Fibroblast of skin of abdomen (primary cell): ENCODE measurements at places on chromosomes 11 and 22.

DNA sequence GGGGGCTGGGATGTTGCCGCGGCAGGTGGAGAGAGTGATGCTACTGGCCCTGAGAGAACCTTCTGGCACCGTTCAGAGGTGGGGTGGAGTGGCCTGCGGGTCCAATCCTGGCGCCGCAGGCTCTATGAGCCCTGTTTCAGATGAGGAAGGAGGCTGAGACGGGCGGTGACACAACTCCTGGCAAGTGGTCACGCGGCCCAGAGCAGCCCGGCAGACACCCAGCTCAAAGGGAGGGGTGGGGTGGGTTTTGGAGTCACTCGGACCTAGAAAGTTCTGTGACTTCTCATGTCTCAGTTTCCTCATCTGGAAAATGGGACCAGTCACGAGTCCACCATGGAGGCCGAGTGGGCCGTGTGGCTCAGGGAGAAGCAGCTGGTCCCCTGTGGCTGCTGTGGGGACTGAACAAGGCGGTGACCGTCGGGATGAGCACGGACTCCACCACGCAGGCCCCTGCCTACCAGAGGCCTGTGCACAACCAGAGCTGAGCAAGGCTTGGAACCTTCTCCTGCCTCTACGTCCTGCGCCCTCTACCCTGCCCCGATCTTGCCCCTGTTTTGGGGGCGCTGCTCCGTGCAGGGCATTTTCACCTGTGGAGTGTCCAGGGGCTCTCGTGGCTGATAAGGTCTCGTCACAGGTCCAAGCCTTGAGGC lies 3.7 kb downstream of the TSPO start:
- DNase-seq: no peak

GRCh38 chr11:20129665-20130064 lies 30.6 kb downstream of the DBX1 start:
- DNase-seq: no peak

DNA sequence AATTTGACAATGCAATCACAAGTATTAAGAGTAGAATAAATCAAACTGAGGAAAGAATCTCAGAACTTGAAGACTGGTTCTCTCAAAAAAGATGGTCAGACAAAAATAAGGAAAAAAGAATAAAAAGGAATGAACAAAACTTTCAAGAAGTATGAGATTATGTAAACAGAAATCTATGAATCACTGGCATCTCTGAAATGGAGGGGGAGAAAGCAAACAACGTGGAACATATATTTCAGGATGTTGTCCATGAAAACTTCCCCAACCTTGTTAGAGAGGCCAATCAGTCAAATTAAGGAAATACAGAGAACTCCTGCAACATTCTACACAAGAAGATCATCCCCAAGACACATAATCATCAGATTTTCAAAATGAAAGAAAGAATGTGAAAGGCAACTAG lies 235.7 kb downstream of the SBF2 start:
- no peak for DNase-seq

- DNase-seq: no peak
These were observed 26.1 kb upstream of the IGSF9B start for GRCh38 chr11:133982876-133983275.

DNA sequence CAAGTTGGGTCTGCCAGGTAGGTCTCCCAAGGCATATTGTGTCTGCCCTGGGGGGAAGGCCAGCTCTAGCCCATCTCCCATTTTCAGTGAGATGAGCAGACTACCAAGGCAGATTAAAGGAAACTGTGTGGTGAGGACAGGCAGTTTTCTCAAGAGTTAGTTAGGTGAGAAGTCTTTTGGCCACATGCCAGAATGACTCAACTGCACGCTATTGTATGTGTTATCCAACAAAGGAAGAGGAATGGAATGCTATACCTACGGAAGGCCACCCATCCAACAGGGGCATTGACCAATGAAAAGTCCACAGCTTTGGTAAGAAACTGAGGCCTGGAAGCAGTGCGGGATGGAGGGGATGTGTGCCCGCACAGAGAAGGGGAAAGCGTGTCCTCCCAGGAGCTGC lies 941.7 kb downstream of the NTM start:
- peak; percentile 77 for DNase-seq

- no peak for DNase-seq
These were observed 1.2 kb downstream of the GRK2 start for GRCh38 chr11:67267188-67268080.

- DNase-seq: no peak
These were observed 15.7 kb upstream of the NAV2 start for GRCh38 chr11:19696904-19697303.

DNA sequence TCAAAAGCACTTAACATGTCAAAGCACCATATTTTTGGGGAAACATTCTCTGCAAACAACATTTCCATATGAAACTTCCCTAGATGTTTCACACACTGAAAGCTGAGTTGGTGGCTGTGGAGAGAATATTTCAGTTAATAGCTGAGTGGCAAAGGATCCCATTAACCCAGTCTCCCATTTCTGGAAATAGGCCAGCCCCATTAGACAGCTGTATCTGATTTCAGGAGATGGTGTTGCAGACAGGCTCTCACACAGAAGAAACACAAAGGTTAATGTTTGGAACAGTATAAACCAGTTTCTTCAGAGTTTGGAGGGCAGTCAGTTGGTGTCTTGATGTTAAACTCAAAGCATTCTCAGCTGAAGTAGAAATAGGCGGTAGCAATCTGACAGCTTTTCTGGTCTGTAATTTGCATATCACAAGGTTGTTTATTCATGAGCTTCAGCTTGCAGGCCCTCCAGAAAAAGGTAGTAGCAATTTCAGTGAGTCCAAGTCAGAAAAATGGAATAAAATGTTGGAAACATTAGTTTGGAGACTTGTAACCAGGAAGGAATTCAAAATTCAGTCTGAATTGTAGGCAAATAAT lies 15.5 kb upstream of the ZBTB44 start:
- no peak for DNase-seq

GRCh38 chr22:29309332-29310064 lies 3.0 kb downstream of the GAS2L1 start:
- no peak for DNase-seq

DNA sequence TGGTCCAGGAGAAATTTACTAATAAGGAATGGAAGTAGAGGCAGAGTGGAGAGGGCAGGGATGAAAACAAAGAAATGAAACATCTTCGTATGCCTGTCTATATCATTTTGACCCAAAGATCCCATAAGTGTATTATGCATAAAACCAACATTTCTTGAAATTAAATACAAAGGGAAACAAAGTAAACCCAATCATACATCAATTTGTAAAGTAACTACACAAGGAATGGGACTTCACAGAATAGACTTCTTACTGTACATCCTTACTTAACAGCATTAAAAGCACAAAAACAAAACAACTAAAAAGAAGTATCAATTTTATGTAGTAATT lies 253.6 kb upstream of the CCDC179 start:
- no peak for DNase-seq

DNA sequence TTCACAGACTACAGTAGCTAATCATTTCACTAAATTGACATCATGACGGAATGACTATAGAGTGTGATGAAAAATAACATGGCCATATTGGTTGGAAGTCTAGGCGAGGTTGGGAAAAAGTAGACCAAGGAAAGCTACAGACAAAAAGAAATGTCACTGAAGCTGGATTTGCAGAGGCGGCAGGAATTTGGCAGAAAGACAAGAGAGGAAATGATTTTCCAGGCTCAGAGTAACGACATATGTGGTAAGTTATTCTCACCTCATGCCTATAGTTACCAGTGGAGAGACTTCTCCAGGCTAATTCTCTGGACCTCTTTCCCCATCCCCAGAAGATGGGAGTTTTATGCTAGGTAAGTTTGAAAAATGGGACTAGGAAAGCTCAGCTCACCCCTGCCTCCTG lies 1005.8 kb upstream of the CCDC90B start:
- DNase-seq: peak; percentile 59
